AG09319 (cell line): ENCODE measurements at places on chromosomes 6 and 20.

- no peak for DNase-seq
Observed at GRCh38 chr20:24892522-24892921, 56.5 kb upstream of the CST7 start.

- no peak for DNase-seq
Observed at GRCh38 chr6:4925580-4925979, 78.3 kb downstream of the RPP40 start.

- no peak for DNase-seq
Observed at GRCh38 chr20:32609111-32609773, 24.1 kb upstream of the NOL4L start.

GRCh38 chr20:15297059-15297875 lies 959.9 kb upstream of the FLRT3 start:
- DNase-seq, result no peak

- DNase-seq, result no peak
Observed at GRCh38 chr6:40906759-40907158, 132.3 kb downstream of the UNC5CL start.

DNA sequence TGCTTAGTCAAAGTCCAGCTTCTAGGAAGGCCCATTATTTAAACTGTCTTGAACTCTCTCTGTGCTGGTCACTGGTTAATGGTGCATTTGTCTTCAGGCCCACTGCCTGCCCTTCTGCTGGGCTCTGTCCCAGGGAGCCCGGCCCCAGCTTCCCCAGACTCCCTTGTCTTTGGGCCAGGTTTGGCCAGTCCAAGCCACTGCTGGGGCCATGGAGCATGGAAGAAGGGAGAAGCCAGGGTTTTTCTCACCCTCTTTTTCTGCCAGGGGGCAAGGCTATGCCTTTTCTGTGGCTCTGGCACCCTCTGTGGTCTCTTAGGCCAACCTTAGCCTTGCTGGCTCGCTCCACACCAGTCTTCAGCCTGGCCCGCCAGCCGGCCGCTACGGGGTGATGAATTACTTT lies 390.0 kb upstream of the SULF2 start:
- DNase-seq, result no peak

GRCh38 chr6:41054511-41054910 lies 1.5 kb downstream of the APOBEC2 start:
- no peak for DNase-seq

- DNase-seq, result no peak
Observed at GRCh38 chr20:1327827-1328679, 886 bp downstream of the SDCBP2 start.

DNA sequence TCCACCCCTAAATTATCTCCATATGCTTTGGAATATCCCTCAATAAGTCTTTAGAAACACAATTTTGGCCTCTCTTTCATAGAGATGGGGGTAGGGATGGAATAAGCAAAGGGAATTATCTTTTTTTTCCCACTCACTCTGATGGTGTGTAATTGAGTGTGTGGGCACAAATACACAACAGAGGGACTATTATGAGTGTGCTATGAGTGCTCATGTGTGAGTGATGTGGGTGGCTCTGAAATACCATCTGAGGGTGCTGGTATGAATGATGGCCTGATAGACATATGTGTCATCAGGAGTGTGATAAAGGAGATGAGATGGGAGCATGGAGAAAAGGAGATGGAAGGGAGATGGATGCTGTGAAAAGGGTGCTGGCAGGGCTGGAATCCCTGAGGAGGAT lies 35.6 kb downstream of the GSS start:
- DNase-seq, result no peak

- peak; percentile 77 for DNase-seq
Observed at GRCh38 chr20:1322511-1323245, 6.3 kb downstream of the SDCBP2 start.

DNA sequence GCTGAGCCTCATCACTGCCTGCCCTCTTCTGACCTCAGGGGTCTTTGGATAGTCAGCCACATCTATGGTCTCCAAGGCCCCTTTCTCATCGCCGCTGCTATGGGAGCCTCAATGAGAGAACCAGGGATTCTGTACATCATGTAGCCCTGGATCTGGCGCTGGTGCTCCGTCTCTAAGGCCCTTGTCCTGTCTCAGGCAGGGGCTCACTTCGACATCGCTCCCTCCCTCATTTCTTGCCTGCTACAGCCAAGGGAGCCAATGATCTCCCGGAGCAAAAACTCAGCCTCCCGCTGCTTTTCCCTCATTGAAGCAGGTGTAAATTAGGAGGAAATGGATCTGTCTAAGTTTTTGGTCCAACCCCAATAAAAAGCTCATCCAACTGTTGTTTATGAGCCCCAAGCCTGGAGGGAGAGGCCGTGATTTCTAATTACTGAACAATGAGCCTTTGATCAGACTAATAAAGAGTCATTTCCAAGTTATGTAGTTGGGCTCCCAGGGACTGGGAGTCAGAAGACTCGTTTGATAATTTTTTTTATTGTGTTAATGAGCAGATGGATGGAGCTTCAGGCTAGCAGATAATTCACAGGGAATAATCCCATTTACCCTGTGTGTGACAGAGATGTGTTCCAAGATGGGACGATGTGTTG lies 30.9 kb downstream of the LBP start:
- DNase-seq, result no peak

DNA sequence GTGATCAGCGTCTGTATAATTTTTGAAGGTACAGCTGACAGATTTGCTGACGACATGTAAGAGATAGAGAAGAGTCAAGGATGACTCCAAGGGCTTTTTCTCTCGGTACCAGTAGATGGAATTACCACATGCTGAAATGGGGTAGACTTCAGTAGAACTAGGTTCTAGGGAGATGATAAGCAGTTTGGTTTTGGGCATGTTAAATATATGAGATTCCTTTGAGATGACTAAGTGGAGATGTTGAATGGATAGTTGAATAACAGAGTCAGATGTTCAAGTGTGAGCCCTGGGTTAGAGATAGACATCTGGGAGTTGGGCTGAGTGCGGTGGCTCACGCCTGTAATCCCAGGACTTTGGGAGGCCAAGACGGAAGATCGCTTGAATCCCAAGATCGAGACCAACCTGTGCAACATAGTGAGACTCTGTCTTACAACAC lies 50.0 kb downstream of the PHF20 start:
- no peak for DNase-seq

DNA sequence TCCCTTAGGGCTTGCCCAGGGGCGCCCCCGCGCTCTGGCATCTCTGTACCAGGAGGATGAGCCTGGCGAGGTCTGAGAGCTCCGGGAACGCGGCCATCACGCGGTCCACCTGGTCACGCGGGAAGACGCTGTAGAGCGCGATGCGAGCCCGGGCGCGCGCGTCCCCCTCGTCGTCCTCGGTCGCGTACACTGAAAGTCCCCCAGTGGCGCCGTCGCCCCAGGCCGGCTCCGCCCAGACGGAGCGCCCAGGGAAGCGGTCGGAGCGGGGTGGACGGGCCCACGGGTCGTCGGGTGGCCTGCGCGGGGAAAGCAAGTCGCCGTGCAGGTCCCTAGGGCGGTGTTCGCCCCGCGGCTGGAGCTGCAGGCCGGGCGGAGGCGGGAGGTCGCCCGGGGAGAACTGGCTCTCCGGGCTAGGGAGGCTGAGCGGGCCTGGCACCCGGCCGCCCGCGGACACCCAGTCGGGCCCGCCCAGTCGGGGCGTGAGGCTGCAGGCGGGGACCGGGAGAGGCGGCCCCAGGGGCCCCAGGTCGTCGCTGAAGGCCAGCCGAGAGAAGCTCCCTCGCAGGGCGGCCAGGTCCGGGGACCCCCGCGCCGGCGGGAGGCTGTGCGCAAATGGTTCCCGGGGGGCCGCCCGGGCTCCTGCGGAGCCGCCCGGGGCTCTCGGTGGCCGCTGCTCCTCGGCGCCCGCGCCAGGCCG lies 34.0 kb downstream of the ZC3H12D start:
- DNase-seq, result no peak

DNA sequence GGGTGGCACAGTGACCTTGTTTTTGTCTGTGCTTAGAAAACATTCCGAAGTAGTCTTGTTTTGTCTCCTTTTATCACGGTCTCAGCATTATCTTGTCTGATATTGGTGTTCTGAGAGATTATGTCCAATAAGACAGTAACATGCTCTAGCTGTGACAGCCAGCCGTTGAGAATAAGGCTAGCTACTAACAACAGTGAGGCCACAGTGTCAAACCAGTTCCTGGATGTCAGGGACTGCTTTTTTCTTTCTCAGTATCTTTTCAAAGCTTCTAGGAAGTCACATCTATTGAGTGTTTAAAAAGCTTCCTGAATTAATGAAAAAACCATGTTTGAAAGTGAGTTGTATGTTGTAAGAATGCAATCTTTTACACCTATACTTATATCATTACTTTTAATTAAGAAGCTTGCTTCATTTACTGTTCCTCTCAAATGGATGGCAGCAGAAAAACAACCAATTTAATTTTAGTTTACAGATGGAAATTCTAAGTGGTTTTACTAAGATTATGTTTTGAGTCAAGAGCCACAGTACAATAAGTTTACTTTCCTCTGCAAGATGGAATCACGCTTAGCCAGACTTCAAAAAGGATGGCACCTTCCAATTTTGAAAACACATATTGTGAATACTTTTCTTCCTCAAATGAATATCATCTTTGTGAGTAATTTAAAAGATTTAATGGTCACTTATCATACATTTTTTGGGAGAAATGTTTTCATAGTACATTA lies 53.1 kb downstream of the MAP3K7 start:
- DNase-seq, result no peak
